ENCODE measurements at places on chromosomes 3 and 15.

GRCh38 chr3:122295266-122296062, 29.6 kb upstream of the CSTA start:
- no peak for DNase-seq

- no peak for DNase-seq
Measured at GRCh38 chr3:5757213-5757804, 569.8 kb downstream of the EDEM1 start.

GRCh38 chr3:3666664-3667063, 132.6 kb upstream of the LRRN1 start:
- no peak for DNase-seq

- no peak for DNase-seq
Measured at GRCh38 chr3:183438735-183439134, 10.3 kb upstream of the MCF2L2 start.

Data from left forelimb (tissue), 1 donor.